ELF-1 (cell line): ENCODE measurements at places on chromosomes 2 and 18.

DNA sequence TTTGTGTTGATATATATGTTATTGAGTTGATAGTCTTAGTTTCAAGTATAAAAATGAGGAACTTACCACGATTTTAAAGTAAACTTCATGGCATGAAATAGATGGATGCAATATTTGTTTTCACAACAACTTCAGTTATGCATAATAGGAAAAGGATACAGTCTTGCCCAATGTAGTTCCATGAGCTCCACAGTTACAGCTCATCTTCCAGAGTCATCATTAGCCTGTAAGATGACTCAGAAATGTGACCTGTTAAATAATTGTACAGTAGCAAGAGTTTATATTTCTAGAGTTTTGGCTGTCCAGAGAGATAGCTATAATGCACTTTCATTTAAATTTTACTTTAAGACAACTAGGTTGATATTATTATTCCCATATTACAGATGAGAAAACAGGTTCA, 80.9 kb upstream of the ARHGAP28 start:
- DNase-seq, result no peak

DNA sequence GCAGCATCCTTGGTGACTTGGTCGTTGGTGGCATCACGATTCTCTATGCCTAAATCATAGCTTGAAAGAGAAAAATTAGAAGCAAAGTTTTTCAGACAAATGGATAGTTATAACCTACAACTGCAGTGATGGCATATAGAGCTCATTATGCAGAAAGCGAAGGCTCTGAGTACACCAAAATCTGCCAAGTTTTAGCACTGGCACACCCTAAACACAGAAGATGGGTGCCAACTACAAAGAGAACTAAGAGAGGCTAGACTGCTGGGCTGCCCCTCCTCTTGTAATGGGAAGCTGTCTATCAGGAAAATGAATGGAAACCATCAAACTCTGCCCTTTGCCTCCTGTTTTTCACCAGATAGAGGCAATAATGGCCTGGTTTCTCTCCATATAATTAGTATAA, 6.3 kb downstream of the IDH1 start:
- no peak for DNase-seq

- no peak for DNase-seq
Observed at GRCh38 chr2:144006139-144006538, 513.8 kb downstream of the ZEB2 start.

DNA sequence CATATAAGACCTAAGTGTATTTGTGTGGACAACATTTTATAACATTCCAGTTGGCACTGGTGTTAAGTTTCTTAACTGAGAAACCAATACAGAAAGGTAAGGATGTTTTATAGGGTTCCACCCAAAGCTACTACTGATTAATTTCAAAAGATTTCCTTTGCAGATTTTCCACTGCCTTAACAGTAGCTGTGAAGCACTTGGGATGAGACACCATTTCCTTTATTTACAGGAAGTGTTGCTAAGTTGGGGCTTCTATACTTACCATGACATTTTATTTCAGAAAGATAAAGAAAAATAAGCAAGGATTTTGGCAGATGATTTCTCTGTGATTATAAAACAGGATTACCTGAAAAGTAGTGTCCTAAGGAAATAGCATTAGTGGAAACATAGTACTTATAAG, 234.3 kb downstream of the CALCRL start:
- DNase-seq, result no peak

DNA sequence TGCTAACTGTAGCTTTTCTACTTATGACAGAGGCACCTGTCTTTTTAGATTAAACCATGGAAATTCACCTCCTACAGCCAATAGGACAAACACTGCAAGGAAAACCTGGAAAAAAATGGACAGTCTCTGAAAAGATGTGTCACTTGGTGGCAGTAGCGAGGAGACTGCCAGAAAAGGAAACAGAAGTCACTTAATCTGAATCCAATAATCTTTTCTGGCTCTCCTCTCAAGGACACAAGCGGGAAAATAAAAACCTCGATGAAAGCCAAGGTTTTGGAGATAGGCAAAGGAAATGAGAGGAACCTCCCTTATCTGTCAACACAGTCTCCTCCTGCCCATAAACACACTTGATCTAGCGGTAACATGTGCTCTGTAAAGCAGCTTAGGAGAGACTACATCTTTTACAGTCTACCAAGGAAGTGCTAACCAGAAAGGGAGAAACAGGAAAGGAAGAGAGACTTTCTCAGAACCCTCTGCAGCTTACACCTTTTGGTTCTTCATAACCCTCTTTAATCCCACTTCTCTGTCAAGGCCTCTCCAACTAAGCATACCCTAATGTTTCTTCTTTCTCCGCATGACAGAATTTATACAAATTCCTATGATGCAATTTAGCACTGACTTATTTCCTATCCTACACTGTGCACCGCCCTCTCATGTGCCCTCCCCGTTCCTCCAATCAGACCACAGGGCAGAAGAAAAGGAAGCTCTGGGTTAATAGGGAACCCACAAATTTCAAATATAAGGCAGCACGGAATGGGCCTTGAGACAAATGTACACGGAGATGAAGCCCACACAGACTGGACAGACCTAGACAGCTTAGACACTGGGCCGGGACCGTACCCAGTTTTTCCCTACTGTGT, 52.8 kb downstream of the CLASP1 start:
- peak; percentile 46 for DNase-seq
